Suppressor macrophage treated with lipopolysaccharide for 1 hour (primary cell): ENCODE measurements at places on chromosomes 5 and 9.

- DNase-seq = no peak
Observed at GRCh38 chr5:19837536-19838174, 150.3 kb downstream of the CDH18 start.

DNA sequence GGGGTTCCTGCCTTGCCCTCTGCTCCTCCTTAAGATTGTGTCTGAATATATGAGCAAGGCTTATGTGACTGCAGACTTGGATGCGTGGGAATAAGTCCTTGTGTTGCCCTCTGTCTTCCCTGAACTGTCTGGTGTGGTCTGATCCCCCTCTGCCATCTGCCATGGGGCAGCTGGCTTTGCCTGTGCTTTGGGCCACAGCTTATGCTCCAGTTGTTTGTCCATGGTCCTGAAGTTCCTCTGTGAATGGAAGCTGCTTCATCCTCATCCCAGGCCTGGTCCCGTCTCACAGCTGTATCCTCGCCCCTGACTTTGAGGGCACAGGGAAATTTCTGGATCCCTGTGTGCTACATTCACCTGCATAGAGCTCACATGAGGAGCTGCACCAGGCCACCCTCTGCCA, 14.7 kb downstream of the IL31RA start:
- peak; percentile 32 for DNase-seq

DNA sequence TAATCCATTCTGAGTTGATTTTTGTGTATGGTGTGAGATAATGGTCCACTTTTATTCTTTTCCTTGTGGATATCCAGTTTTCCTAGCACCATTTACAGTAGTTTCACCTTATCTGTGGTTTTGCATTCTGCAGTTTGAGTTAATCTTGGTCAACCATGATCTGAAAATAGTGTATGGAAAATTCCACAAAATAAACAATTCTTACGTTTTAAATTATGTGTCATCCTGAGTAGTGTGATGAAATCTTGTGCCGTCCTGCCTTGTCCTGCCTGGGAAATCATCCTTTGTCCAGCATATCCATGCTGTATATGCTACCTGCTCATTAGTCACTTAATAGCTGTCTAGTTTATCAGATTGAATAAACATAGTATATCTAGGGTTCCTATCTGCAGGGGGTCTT, 42.1 kb downstream of the CDC42SE2 start:
- DNase-seq = peak; percentile 37

DNA sequence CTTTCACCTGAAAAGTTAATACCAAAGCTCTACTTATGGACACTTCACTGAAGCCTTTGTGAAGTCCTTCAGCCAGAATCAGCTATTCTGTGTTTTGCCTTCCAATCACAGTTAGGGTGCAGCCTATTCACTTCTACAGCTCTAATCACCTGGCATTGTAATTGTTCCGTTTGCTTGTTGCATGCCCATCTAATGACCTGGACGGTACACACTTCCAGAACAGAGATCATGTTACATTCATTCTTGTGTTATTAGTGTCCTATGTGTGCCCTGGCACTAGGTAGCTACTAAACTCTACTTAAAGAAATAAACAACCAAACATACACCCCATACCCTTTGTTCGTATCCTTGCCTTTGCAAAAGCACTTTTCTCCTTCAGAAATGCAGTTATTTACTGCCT, 1162.9 kb upstream of the WWC1 start:
- no peak for DNase-seq

DNA sequence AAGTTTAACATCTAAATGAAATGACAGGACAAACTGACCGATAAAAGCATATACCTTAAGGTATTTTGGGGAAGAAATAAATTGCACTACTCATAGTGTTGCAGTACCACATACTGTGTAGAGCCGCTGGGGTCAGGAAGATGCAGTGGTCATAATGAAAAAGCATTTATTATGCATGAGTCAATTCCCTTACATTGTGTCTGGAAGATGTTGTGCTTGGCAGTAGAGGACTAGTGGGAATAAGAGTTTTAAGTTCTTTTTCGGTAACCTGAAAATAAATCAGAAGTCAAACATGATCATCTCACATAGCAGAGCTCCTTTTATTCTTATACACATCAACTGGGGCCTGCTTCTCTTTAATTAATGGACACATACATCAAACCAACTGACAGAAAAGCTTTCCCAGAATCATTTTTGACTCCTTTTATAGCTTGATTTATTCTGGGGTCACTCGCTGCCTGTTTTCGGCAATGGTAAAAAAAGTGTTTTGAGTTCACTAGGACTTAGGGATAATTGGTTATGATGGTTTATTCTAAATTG, 262.5 kb upstream of the CHD1 start:
- DNase-seq = no peak

DNA sequence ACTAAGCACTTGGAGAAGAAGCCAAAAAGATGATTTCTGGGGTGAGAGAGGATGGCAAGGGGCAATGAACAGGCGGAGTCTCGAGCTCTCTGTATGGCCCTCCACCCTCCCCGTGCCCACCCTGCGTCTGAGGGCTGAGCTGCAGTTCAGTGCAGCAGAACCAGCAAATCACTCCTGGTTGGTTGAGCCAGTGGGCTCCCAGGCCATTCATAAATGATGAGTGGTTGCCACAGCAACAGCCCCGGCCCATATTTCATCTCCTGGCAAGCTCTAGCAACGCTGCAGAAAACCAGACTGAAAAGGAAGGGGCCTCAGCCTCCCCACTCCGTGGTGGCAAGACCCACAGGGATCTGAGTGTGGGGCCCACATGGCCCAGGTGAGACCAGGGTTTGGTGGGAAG, 93.8 kb upstream of the PPP1R26 start:
- no peak for DNase-seq
